ENCODE measurements at places on chromosomes 4 and X.

DNA sequence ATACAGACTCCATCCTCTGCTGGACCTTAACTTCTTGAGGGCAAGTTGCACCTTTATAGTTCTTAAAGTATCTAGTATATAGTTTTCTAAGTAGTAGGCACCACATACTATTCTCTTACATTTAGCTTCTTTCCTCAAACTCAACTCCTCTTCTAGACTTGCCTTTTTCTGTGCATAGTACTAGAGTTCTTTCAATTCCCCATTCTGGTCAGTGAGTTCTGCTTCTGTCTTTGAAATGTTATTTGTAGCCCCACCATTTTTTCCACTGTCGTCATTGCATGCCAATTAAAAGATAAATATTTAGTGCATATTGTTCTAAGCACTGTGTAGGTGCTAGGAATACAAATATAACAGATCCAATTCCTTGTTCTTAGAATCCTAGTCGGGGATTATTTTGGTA lies 31.6 kb downstream of the CDKL5 start:
- no peak for DNase-seq

GRCh38 chr4:95124906-95125504 lies 367.2 kb downstream of the BMPR1B start:
- DNase-seq: peak; percentile 41

- DNase-seq: no peak
Observed at GRCh38 chr4:149347139-149347538, 468.5 kb downstream of the IQCM start.

- DNase-seq: peak; percentile 67
Observed at GRCh38 chr4:69167300-69167699, 47.2 kb downstream of the UGT2B11 start.
